ENCODE measurements at places on chromosomes 6 and 20. TPM values are rescaled to one million over a fixed set of nuclear protein-coding genes. Genes with fewer than 3 reads are reported as not detected.

HLA-DOA gene
- total RNA-seq: 1.5 TPM

ABRACL gene
- total RNA-seq: 7.9 TPM

AP5S1 gene
- total RNA-seq: 9.8 TPM

PKHD1 gene
- total RNA-seq: not detected

NEURL2 gene
- total RNA-seq: 5.0 TPM

CAGE1 gene
- 0.11 TPM for total RNA-seq

SNAI1 gene
- 0.73 TPM for total RNA-seq

PTK6 gene
- total RNA-seq: 0.11 TPM
